ENCODE measurements at places on chromosomes 6 and 20.

DNA sequence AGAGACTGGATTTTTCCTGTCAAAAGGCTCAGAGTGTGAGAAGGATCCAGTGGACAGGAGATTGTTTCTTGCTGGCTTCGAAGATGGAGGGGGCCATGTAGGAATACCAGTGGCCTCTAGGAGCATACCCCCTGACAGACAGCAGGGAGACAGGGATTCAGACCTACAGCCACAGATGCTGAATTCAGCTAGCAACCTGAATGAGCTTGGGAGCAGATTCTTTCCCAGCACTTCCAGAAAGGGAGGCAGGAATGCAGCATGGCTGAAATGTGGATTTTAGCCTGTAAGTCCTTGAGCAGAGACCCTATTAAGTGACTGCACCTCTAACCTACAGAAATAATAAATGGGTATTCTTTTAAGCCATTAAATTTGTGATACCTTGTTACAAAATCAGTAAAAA, 44.6 kb downstream of the STXBP5 start:
- DNase-seq, result no peak

- no peak for DNase-seq
These were observed 64.9 kb downstream of the MAP3K4 start for GRCh38 chr6:161056451-161056850.

- DNase-seq, result no peak
These were observed 201.1 kb downstream of the SAMD5 start for GRCh38 chr6:147709396-147710272.

- DNase-seq, result no peak
These were observed 3.2 kb downstream of the MRGBP start for GRCh38 chr20:62799459-62799858.

- no peak for DNase-seq
These were observed 8.5 kb upstream of the TINAG start for GRCh38 chr6:54299542-54300269.

GRCh38 chr20:9236458-9236857, 167.6 kb downstream of the PLCB4 start:
- no peak for DNase-seq

GRCh38 chr20:49320460-49320859, 42.6 kb upstream of the ZNFX1 start:
- peak; percentile 63 for DNase-seq

DNA sequence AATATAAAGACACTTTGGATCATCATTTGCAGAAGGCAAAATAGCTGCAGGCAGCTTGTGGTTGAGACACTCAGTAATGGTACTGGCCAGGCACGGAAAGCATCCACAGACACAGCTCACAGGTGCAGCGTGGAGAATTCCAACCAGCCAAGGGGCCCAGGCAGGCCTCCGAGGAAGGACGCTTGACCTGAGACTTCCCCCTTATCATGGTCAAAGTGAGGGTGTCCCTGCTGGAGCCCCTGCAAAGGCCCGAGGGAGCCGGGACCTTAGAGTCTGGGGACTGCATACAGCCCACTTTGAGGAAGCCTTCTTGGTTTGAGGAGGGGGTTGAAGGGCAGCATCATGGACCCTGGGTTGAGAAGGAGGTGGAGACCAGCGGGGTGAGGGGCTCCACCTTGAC, 15.1 kb upstream of the MYT1 start:
- DNase-seq, result no peak

DNA sequence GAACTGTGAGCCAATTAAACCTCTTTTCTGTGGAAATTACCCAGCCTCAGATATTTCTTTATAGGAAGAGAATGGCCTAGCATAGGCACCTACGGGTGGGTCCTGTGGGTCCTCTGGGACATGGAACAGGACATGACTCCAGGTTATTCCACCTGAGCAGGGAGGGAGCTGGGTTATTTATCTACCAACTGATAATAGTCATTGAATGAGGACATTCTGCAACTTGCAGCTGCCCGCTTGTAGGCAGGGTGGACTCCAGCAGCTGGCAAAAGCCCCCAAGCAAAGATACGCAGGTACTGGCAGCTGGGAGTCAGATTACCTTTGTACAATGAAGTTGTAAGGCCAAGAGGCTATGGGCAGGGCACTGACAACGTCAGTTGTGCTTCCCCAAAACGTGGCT, 1.4 kb upstream of the BANF2 start:
- no peak for DNase-seq

GRCh38 chr6:35386989-35387388, 44.6 kb downstream of the PPARD start:
- DNase-seq, result no peak

GRCh38 chr20:15235471-15236198, 898.2 kb upstream of the FLRT3 start:
- DNase-seq, result no peak

Data from NT2/D1 (cell line).